Fibroblast of villous mesenchyme (primary cell): ENCODE measurements at places on chromosomes 3 and 15.

DNA sequence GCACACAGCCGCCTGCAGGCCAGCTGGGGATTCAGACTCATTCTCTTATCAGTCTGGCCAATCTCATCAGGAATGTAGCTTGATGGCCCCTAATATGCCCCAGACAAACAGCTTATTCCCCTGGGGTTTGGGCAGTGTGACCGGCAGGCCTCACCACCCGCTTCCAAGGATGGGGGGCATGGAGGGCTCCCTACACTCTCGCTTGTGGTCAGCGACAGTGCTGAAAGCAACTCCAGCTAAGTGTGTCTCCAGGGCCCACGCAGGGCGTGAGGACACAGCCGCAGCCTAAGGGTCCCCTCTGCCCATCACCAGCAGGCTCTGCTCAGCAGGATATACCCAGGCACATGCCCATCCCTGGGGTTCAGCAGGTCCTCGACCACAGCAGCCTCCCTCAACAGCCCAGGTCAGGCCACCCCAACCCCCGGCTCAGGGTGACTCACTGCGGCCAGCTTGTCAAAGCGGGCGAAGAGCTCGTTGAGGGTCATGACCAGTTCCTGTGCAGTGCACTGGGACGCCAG lies 116.7 kb downstream of the ADCY5 start:
- no peak for DNase-seq

- no peak for DNase-seq
These were observed 27.4 kb downstream of the PHC3 start for GRCh38 chr3:170154084-170154483.

DNA sequence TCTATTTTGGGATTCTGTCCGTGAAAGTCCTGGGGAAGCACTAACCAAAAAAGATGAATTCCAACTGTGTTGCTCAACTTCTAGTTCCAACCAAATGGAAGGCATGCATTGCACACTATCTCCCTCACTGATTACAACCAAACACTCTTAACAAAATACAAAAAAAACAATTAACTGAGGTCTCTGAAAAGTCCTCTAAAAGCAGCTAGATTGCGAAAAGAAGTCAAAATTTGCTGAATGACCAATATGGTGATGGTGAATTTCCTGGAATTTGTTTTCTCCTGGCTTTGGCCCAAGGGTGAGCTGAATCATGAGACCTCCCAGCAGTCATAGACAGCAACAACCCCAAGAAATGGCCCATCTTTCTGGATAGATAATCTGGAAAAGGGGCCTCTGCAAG lies 28.3 kb downstream of the CYP19A1 start:
- peak; percentile 59 for DNase-seq

GRCh38 chr3:107413264-107413663 lies 36.0 kb downstream of the CCDC54 start:
- DNase-seq = no peak

DNA sequence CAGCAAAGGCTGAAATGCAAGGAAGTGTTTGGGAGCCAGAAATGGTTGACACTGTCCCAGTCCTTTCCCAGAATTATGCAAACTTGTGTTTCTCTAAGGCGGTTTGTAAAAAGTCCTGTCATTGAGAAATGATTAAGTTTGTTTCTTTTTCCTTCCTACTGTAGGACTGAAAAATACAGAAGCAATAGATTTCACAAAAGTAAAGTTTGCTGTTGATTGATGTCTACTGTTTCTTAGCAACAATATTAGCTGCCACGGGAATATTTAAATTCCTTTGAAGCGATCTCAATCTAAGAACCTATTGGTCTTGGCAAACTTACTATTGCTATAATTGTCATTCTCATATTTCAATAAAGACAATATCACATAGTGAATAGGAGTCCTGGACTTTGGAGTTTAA lies 100.7 kb upstream of the IL12A start:
- no peak for DNase-seq

DNA sequence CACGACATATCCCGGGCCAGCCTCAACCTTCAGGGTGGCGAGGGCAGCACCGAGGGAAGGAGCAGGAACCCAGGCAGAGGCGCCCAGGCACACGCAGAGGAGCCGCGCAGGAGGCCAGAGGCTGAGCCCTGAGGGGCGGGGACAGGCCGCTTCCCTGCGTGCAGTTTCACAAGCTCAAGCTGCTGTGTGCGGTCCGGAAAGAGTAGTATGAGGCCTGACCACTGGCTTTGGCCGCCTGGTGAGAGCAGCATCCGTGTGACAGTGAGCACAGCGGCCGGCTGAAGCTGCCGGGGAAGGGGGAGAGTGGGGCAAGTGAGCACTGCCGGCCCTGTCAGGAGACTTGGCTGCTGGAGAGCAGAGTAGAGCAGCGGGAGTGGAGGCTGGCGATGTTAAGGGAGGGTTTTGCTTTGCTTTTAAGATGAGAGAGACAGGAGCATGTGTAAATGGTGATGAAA lies 8.7 kb downstream of the ZDHHC19 start:
- DNase-seq = peak; percentile 73
